IMR-90 (cell line): ENCODE measurements at places on chromosomes 3 and 15. TPM values are rescaled to one million over a fixed set of nuclear protein-coding genes. Genes with fewer than 3 reads are reported as not detected.

The TNNC1 gene
- total RNA-seq, result 1.1 and 1.3 TPM in 2 replicates

DNA sequence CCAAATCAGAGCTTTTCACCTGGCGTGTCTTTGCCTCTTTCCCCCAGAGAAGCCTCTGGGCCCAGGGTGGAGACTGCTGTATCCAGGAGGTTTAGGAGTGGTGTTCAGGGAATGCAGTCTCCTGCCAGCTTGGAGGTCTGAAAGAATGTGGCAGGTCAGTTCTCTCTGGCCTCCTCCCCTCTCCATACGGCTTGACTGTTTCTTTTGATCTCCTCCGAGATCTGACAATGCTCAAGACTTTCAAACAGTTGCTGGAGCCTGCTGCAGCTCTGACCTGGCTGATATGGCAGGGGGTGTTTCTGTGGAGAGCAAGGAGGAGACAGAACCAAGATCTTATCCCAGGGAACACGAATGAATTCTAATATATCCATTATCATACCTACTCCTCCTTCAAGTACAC lies 24.7 kb upstream of the TM4SF4 start:
- no peak overlapping the region for H3K4me3 ChIP-seq
- peaks cover 12% of the 10 kb centered on the region for H3K4me1 ChIP-seq
- H3K27ac ChIP-seq, result peak overlapping the region; percentile 19; the same call in 1 of the 2 replicates
- no peaks in the 10 kb centered on the region for H3K36me3 ChIP-seq
- H3K27me3 ChIP-seq, result no peaks in the 10 kb centered on the region

The SLC2A2 gene
- not detected in 2 replicates for total RNA-seq

GRCh38 chr3:197068077-197068476 lies 38.5 kb upstream of the MELTF start:
- H3K27ac ChIP-seq, result no peak overlapping the region
- peaks cover 4% of the 10 kb centered on the region; the same call in 1 of the 2 replicates for H3K36me3 ChIP-seq
- H3K4me1 ChIP-seq, result no peaks in the 10 kb centered on the region
- H3K4me3 ChIP-seq, result no peak overlapping the region

DNA sequence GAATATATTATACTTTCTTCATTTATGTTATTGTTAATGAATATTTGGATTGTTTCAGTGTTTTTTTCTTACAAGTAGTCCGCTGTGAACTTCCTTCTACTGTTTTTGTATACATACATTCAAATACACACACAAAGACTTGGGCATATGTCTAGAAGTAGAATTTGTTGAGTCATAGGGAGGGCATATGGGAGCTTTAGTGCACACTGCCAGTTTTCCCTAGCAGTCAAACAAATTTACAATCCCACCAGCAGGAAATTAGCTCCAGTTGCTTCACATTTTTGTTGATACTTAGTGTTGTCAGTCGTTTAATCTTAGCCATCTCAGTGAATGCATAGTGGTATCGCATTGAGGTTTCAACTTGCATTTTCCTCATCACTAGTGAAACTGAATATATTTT lies 492.3 kb downstream of the DIPK2A start:
- H3K27me3 ChIP-seq, result no peaks in the 10 kb centered on the region
- no peak overlapping the region for H3K27ac ChIP-seq
- DNase-seq, result no peak
- H3K36me3 ChIP-seq, result no peaks in the 10 kb centered on the region

The TJP1 gene
- total RNA-seq, result 43.4 and 61.7 TPM in 2 replicates

DNA sequence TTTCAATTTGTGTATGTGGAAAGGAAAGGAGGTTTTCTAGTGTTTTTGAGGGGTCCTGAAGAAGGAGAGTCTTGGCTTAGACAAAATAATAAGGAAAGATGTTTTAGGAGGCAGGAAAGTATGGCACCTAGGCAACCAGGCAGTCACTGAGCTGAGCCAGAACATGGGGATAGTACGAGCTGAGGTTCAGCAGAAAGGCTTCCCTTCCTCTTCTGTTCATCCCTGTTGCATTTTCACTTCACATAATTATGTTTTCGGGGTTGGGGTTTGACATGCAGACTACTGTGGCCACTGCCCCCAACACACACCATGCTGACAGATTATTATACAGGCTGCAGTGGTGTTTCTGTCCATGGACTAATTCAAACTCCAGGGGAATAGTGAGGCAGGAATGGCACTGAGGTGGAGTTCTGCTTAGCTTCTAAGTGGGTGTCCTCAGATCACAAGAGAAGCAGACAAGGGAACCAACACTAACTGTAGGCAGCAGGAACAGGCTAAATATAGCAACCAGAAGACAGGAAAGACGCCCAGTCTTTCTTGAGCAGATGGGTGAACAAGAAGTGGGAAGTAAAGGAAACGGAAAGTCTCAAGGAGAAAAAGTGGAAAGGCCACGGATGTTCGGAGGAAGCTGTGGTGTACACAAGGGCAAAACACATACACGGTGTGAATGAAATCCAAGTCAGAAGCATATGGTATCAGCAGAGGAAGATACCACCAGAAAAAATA lies 305.8 kb downstream of the PLCL2 start:
- H3K36me3 ChIP-seq, result no peaks in the 10 kb centered on the region
- H3K4me3 ChIP-seq, result no peak overlapping the region
- H3K27me3 ChIP-seq, result no peaks in the 10 kb centered on the region

The SCAANT1 gene
- not detected in 2 replicates for total RNA-seq

The AQP9 gene
- total RNA-seq, result not detected in 2 replicates

- peaks cover 28% of the 10 kb centered on the region for H3K36me3 ChIP-seq
- peak overlapping the region; percentile 84 for H3K27ac ChIP-seq
- H3K4me3 ChIP-seq, result peak overlapping the region; percentile 85
- peaks cover 4% of the 10 kb centered on the region for H3K4me1 ChIP-seq
- no peaks in the 10 kb centered on the region for H3K27me3 ChIP-seq
Observed at GRCh38 chr3:170420307-170420821, 1.7 kb downstream of the CLDN11 start.

- H3K4me3 ChIP-seq, result no peak overlapping the region
- H3K36me3 ChIP-seq, result peaks cover 24% of the 10 kb centered on the region
- DNase-seq, result peak; percentile 39
- H3K27ac ChIP-seq, result no peak overlapping the region
- H3K27me3 ChIP-seq, result no peaks in the 10 kb centered on the region
Observed at GRCh38 chr3:149527531-149528339, 53.2 kb downstream of the TM4SF4 start.

DNA sequence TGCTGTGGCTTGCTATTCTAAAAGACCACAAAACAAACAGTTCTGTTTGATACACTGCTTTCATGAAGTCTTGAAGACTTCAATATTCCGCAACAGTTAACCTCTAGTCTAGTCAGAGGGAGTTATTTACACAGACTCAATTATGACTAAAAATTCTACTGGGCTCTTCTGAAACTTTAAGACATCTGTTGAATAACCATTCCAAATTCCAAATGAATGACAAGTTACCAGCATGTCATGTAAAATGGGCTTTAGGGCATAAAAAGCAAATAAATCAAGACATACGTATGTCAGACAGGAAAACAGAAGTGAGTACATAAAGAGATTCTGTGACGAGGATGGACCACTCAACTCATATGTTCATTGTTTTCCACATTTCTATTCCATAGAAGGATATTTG lies 93.9 kb downstream of the PLOD2 start:
- peaks cover 5% of the 10 kb centered on the region; the same call in 1 of the 2 replicates for H3K36me3 ChIP-seq
- peak; percentile 90 for DNase-seq
- no peak overlapping the region for H3K27ac ChIP-seq
- H3K4me1 ChIP-seq, result no peaks in the 10 kb centered on the region
